ENCODE measurements at places on chromosomes 6 and 20.

GRCh38 chr6:144286503-144287393, 1.6 kb downstream of the UTRN start:
- peak; percentile 98 for DNase-seq

DNA sequence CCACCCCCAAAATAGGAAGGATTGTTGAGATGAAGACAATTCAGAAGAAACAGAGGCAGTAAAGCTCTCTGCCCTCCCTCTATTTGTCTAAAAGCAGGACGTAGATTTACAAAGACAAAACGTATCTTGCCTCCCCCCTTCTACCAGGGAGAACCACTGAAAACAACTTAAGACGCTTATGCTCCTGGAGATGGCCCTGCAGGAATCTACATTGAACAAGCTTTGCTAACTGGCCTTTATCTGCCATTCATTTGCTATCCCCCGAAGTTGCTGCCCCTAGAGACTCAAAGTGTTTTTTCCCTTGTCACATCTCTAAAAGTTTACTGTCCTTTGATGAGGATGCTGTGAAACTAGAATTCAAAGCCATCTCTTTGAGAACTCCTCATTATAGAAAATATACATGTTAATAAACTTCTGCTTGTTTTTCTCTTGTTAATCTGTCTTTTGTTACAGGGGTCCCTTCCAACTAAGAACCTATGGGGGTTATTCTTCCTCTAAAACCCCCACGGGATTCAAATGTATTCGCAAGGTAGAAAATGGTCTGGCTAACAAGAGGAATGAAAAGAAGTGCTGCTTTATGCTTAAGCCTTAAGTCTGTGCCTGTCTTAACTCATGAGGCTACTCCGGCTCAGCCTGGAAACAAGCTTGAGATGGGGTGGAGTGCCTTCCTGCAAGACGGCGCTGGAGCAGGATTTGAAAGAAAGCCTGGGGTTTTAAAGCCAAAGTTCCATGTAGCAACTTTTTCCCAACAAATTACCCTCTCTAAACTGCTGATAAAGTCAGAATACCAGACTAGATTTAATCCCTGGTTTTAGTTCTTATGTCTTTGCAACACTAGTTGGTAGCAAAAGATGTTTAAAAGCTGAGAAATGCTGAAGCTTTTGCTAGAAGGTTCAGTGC, 88.0 kb downstream of the CLIC5 start:
- no peak for DNase-seq

DNA sequence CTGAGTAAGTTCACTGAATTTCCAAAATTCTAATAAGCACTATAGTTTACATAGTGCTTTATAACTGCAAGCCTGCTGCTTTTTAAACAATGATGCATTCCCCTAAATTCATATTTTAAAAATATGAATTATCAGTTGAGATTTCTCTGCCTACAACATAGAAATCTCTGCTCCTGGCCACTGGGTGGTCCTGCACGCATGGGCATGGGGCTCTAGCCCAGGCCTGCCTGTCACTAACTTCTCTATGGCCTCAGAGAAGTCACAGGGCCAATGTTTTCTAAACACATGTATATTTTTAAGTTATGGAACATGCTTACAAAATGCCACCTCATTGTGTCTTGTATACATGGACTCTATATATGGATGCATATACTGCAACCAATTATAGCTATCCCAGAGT, 211.0 kb downstream of the FOXC1 start:
- no peak for DNase-seq

DNA sequence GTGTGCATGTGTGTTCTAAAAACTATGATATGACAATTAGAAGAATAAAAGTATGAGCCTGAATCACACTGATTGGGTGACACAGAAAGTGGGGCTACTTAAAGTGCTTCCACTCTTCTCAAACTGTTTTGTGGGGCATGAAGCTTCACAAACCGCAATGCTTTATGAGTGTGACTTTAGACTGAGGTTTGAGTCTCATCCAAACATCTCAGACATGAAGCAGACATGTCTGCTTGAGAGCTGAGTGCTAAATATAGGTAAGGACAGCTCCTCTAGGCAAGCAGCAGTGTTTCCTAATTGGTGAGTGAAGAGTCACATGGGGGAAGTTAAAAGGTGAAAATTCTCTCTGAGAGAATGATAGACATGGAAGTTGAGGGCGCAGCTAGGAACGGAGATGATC, 726.9 kb upstream of the CITED2 start:
- no peak for DNase-seq

GRCh38 chr6:29676981-29677601, 3.9 kb downstream of the ZFP57 start:
- DNase-seq = peak; percentile 52

GRCh38 chr20:6311841-6312655, 189.2 kb upstream of the FERMT1 start:
- no peak for DNase-seq

DNA sequence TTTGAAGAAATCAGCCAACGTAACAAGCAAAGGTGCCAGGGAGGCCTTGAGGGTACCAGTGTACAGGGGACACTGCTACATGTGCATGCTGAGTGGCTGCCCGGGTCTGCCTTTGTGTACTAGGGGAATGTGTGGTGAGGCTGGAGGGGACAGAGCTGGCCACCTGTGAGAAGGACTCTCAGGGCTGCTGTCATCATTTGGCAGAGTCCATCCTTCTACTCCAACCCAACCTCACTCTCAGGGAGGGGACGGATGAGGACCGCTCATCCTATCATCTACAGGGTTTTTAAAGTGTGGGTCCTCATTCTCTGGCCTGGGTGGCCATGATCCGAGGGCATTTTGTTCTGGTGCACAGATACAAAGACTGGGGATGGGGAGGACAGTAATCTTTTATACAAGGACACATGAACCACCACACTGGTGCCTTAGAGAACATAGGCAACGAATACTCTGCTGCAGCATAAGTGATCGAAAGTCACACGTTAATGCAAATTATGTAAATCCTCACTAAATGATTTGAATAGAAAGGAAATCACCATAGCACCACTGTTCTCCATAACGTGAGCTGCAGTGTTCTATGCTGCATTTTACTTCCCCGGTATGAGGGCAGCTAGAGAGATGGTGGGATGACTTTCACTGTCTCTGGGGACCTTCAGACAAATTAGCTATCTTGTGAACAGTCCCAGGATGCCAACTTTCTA, 181.4 kb downstream of the GMPR start:
- no peak for DNase-seq

GRCh38 chr6:31681135-31681671, 336 bp upstream of the LY6G5C start:
- DNase-seq = peak; percentile 60

- DNase-seq = no peak
These were observed 14.9 kb downstream of the IL17A start for GRCh38 chr6:52201046-52201445.

- DNase-seq = peak; percentile 5
These were observed 41.8 kb downstream of the OLIG3 start for GRCh38 chr6:137452333-137452894.

- DNase-seq = no peak
These were observed 91.4 kb downstream of the FIG4 start for GRCh38 chr6:109782491-109782999.

DNA sequence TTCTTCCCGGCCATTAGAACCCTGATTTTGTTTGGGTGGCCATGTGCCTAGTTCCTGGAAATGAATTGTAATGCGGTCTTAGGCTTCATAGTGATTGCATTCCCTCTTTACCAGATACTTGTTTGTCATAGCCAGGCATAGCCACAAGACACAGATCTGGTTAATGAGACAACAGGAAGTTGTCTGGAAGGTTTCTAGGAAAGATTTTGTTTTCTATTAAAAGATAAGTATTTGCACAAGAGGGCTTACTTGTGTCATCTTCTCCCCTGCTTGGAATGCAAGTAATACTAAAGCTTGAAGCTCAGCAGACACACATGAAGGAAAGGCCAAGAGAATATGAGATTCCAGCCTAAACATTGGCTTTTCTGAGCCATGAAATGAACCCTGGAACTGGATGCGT, 12.9 kb downstream of the FARS2 start:
- no peak for DNase-seq

DNA sequence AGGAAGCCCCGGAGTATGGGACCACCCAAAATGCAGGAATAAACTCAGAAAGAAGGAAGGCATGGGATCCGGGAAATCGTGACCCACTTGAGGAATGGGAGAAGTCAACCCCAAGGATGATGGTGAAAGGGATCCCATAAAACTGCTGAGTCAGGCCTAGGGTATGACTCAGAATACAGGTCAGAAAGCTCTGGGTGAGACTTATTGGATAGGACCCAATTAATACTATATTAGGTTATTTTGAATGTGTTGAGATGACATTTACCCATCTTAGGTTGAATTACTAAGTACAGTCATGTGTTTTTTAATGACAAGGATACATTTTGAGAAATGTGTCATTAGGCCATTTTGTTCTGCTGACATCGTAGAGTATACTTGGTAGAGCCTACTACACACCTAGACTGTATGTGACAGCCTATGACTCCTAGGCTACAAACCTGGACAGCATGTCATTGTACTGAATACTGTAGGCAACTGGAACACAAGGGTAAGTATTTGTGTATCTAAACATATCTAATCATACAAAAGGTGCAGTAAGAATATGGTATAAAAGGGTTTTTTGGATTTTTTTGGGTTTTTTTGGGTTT, 17.1 kb upstream of the HIVEP1 start:
- DNase-seq = no peak

- peak; percentile 91 for DNase-seq
These were observed 1.1 kb upstream of the SYTL3 start for GRCh38 chr6:158648682-158649131.

GRCh38 chr6:5667737-5668136, 339.0 kb downstream of the NRN1 start:
- DNase-seq = no peak

- no peak for DNase-seq
These were observed 131.2 kb downstream of the PLEKHG1 start for GRCh38 chr6:150730801-150731457.

- DNase-seq = no peak
These were observed 67.8 kb downstream of the ENPP1 start for GRCh38 chr6:131875647-131876046.

DNA sequence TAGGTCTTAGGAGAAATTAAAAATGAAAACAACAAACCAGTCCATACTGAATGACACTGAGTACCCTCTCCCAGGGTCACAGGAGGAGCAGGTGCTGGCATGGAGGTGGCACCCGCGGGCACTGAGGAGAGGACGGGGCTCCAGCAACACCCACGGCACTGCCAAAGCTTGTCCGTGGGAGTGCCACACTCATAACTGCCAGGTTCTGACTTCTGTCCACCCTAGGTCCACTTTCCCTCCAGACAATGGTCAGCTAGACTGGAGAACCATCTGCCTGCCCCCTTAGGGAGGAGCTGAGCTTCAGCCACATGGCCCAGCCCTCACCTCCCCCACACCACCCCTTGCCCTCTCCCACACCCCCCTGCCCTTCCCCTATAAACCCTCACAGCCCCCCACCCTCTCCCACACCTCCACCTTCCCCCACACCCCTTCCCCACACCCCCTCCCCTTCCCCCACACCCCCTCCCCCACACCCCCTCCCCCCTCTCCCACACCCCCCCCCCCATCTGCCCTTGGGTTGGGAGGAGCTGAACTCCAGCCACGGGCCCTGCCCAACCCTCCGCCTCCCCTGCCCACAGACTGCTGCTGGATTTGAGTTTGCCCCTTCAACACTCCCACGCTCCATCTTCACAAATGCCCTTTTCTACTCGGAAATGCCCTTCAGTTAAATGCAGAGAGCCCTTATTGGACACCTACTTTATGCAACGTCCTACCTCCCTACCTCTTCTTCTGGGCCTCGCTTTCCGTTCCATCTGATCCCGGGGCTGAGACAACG, 129.6 kb downstream of the TAF4 start:
- no peak for DNase-seq

GRCh38 chr6:34425132-34425497, 754 bp downstream of the RPS10 start:
- no peak for DNase-seq

DNA sequence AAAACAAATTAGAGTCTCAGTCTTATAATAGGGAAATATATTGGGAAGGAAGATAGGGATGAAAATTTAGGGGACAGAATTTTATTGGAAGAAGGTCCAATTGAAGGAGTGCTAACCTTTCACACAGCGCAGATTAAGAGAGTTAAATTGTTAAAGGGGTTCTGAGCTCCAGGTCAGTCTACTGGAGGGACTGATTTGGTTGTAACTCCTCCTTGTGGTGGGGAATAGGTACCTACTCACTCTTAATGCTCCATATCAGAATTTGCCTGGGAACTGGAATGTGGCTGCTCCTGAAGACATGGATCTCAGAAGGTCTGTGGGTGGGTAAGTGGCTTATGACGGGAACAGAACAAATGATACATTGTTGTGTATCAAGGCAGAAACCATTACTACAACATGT, 143.5 kb downstream of the FLRT3 start:
- no peak for DNase-seq

DNA sequence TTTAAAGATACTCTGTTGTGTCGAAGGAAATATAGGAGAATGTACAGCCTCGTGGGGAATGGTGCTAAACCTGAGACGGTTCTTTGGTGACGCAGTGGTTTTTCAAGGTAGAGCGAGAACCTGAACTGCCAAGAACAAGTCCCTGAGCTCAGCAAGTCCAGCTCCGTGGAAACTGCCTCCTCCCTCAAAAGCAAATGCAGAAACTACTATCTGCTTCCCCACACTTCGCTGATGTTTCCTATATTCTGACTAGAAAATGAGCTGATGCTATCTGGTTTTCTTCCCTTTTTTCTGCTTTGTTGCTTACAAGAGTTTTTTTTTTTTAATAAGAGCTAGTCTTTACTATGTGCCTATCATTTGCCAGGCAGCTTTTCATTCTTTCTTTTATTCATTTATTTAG, 85.3 kb upstream of the LY86 start:
- DNase-seq = no peak

DNA sequence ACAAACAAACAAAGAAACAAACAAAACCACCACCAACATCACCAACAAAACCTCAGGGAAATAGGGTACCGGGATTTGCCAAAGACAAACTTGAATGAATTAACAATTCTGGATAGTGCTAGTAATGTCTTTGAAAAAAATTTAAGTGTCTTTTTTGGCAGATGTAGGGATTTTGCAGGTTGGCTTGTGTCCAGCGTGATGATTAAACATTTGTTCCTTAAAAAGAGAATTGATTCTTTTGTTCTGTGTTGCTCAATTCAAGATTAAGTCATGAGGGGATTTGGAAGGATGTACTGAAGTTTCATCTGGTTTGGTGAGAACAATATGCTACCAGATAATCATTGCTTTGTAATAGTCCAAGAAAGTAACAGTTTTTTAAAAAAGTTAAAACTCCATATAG, 125.1 kb upstream of the HS3ST5 start:
- no peak for DNase-seq

DNA sequence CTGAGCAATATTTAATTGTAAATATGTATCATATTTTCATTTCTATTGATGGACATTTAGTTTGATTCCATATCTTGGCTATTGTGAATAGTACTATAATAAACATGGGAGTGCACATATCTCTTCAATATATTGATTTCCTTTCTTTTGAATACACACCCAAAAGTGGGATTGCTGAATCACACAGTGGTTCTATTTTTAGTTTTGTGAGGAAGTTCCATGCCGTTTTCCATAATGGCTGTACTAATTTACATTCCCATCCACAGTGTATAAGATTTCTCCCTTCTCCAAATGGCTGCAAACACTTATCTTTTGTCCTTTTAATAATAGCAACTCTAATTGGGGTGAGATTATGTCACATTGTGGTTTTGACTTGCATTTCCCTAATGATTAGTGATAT, 86.7 kb upstream of the RAB32 start:
- DNase-seq = no peak

- no peak for DNase-seq
These were observed 236.2 kb upstream of the TAB2 start for GRCh38 chr6:149081281-149081680.
